ENCODE measurements at places on chromosomes 12 and 14.

- no peak for DNase-seq
These were observed 12.5 kb downstream of the GALNT6 start for GRCh38 chr12:51378749-51379148.

GRCh38 chr14:68374682-68375081 is 418.2 kb downstream of the ZFP36L1 start:
- DNase-seq, result no peak

DNA sequence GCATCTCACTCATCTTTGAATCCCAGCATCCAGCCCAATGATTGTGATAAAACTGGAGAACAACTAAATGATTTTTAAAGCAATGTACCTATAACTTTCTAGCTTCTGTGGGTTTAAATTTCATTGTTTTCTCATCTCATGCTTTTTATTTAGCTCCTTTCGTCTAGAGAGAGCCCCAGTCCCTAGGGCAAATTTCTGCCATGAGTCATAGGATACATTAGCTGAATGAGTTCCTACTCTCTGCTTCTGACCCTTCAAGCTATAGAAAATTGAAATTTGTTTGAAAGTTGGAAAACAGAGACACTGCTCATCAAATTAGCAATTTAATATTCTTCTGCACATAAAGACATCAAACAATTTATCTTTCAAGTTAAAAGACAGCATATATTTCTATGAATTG is 113.9 kb downstream of the KIF21A start:
- no peak for DNase-seq

- peak; percentile 22 for DNase-seq
These were observed 1089.5 kb downstream of the BCL11B start for GRCh38 chr14:98182393-98183055.

- DNase-seq, result no peak
These were observed 97.0 kb downstream of the BEGAIN start for GRCh38 chr14:100490252-100490651.

GRCh38 chr12:6346235-6346832 is 4.5 kb upstream of the TNFRSF1A start:
- DNase-seq, result no peak

- DNase-seq, result no peak
These were observed 105.6 kb downstream of the GPR135 start for GRCh38 chr14:59359431-59360124.

DNA sequence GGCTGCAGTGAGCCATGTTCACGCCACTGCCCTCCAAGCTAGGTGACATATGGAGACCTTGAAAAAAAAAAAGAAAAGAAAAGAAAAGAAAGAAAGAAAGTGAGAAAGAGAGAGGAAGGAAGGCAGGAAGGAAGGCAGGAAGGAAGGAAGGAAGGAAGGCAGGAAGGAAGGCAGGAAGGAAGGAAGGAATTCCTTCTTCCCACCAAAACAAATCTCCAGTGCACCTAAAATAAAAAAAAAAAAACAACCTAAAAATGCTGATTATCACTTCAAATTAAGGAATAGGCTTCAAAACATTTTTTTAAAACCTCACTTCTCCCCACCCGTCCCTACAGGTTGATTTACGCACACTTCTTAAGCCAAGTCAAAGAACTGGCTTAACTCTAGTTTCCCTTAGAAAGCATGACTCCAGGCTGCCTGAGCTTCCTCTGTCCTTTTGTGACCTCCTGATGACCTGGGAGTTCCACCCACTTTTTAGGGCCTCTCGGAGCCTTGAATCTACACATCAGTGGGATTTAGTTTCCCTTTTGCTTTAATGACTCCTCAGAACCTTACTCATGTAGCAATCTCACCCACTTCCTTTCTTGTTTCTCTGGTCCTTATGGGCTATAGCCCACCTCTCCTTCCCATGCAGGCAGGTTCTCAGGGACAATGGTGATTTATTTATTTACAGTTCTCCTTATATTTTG is 18.6 kb downstream of the DUSP6 start:
- no peak for DNase-seq

DNA sequence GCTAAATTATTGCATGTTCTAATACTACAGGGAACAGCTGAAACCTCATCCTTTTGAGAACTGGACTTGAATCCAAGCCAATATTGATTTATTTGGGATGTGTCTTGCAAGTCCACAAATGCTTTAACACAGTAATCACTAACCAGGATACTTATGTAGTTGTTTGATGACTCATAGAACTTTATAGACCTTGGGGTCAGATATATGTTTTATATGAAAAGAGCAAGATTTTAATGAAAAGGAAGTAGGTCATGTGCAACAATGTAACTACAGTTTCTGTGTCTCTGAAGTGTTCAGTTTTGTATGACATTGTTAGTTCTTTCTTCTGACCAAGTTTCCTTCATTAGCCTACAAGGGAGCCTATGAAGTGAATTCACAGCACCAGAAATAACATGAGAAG is 352.0 kb downstream of the ZFP36L1 start:
- no peak for DNase-seq

DNA sequence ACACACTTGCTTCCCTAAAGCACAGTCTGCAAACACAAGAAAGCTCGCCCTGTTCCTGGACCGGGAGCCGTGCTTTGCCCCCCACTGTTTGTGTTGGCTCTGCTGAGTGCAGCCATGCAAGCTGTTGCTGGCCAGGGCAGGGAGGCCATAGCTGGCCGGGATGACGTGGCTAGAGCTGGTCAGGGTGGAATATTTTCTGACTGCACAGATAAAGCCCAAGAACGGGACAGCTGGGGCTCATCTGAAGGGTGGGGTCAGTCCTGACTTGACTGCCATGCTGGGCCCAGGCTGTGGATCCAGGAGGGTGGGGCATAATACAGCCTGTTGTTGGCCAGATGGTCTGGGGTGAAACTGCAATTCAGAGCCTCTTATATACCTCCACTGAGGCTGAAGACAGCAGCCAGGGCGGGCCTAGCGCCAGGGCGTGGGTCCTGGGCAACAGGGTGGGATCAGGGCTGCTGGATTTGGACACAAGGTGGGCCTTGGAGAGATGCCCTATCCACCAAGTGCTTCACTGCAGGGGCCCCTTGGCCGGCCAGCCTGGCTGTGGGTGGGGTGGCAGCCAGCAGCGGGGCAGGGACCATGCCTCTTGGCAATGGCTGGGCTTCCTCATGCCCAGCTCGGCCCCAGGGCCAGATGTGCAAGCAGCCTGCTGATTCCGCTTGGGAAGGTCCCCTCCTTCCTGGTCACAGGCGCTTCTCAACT is 14.8 kb downstream of the KMT5A start:
- DNase-seq, result no peak

DNA sequence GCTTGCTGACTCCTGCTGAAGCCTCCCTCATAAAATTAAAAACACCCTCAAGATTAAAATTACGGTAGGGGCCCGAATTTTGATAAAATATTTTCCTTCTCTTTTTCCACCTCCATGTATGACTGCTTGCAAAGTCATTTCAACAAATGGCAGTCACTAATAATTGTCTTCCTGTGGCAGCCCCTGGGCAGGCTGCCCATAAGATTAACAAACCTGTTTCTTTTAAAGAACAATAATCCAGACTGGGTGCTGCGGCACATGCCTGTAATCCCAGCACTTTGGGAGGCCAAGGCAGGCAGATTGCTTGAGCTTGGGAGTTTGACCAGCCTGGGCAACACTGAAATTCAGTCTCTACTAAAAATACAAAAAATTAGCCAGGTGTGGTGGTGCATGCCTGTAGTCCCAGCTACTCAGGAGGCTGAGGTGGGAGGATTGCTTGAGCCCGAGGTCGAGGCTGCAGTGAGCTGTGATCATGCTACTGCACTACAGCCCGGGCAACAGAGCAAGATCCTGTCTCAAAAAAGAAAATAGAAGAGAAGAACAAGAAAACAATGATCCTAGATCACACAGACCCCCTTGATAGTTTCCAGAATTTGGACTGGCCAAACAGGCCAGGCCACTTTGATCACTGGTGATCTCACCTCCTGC is 8.7 kb downstream of the SAV1 start:
- no peak for DNase-seq

GRCh38 chr12:131038961-131039950 is 85.5 kb downstream of the ADGRD1 start:
- DNase-seq, result no peak

- no peak for DNase-seq
These were observed 68.5 kb downstream of the FBXO34 start for GRCh38 chr14:55339770-55340169.

GRCh38 chr12:69061574-69061973 is 128.6 kb upstream of the CPM start:
- no peak for DNase-seq

GRCh38 chr12:50661300-50662115 is 102.4 kb upstream of the ATF1 start:
- DNase-seq, result no peak
